ENCODE measurements at places on chromosomes 5 and 9.

- DNase-seq: no peak
These were observed 93.6 kb downstream of the TLE4 start for GRCh38 chr9:79665369-79665768.

- no peak for DNase-seq
These were observed 23.4 kb upstream of the GFPT2 start for GRCh38 chr5:180376511-180376910.

GRCh38 chr5:122180863-122181548 is 51.7 kb downstream of the ZNF474 start:
- no peak for DNase-seq

DNA sequence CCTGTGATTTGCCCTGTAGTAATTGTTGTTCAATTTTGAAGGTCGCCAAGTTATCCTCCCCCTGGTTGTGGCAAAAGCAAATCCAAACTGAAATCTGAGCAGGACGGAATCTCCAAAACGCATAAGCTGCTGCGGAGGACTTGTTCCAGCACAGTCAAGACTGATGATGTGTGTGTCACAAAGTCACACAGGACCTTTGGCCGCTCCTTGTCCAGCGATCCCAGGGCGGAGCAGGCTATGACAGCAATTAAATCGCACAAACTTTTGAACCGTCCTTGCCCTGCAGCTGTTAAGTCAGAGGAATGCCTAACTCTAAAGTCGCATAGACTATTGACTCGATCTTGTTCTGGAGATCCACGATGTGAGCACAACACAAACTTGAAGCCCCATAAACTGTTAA is 128.4 kb downstream of the PARP8 start:
- no peak for DNase-seq

DNA sequence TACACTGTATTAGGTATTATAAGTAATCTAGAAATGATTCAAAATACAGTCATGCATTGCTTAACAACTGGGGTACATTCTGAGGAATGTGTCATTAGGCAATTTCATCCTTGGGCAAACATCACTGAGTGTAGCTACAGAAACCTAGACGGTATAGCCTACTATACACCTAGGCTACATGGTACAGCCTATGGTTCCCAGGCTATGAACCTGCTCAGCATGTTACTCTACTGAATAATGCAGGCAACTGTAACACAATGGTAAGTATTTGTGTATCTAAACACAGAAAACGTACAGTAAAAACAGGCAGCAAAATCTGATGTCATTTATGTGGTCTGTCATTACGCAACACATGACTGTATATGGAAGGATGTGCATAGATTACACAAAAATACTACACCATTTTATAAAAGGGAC is 96.8 kb downstream of the RAPGEF6 start:
- DNase-seq: no peak

- DNase-seq: no peak
These were observed 2.3 kb downstream of the HAND1 start for GRCh38 chr5:154475591-154476353.

DNA sequence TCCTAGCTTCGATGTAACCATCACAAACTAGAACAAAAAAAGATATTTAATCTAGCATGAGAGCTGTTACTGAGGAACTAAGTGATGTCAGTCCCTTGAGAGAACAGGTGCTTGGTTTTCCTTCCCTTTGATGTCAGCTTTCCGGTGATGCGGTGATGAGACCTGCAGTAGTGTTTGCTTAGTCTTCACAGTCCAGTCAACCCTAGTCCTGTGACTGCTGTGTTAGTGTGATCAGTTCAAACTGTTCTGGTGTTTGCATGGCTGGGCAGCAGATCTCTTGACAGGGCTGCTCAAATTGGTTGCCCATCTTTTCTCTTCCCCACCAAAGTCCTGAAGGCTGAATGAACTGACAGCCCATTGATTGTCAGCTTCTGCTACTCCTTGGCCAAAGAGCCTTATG is 608.6 kb upstream of the DAB2 start:
- DNase-seq: no peak
